CD8-positive, alpha-beta memory T cell (primary cell): ENCODE measurements at places on chromosomes 7 and 10. TPM values are rescaled to one million over a fixed set of nuclear protein-coding genes. Genes with fewer than 3 reads are reported as not detected.
A peak's percentile ranks its signal among the peaks of the same experiment; 100 is the strongest.

GRCh38 chr10:132163278-132163765 is 23.4 kb upstream of the DPYSL4 start:
- peak; percentile 27 for DNase-seq

DNA sequence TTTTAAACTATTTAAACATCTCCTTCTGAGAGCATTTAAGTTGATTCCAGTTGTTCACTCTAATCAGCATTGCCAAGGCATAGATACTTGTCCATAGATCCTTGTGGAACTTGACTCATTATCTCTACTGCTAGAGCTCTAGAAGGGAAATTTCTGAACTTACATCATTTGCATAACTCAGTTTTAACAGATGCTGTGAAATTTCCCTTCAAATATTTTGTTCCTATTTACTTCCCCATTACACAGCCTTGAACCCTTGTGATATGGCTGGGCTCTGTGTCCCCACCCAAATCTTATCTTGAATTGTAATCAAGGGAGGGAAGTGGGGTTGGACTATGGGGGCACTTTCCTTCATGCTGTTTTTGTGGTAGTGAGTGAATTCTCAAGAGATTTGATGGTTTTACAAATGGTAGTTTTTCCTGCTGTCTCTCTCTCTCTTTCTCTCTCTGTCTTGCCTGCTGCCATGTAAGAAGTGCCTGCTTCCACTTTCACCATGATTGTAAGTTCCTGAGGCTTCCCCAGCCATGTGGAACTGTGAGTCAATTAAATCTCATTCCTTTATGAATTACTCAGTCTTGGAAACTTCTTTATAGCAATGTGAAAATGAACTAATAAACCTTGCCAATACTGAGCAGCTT is 25.4 kb downstream of the INSIG1 start:
- no peak for DNase-seq

DNA sequence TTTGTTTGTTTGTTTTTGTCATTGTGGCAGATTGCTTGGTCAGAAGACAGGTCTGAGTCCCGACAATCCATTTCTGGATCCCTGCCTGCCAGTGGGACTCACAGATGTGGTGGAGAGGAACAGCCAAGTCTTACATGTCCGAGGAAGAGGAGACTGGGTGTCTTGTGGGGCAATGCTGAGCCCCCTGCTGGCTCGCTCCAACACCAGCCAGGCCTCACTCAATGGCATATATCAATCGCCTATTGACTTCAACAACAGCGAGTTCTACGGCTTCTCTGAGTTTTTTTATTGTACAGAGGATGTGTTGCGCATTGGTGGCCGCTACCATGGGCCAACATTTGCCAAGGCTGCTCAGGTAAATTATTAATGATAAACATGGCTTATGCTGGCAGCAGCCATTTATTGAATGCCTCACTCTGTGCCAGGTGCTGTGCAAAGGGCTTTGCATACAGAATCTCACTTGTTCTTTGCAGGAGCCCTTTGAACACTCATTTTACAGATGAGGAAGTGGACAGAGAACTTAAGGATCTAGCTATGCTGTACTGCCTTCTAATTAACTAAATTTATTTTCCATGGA is 33.3 kb downstream of the COX15 start:
- no peak for DNase-seq

DNA sequence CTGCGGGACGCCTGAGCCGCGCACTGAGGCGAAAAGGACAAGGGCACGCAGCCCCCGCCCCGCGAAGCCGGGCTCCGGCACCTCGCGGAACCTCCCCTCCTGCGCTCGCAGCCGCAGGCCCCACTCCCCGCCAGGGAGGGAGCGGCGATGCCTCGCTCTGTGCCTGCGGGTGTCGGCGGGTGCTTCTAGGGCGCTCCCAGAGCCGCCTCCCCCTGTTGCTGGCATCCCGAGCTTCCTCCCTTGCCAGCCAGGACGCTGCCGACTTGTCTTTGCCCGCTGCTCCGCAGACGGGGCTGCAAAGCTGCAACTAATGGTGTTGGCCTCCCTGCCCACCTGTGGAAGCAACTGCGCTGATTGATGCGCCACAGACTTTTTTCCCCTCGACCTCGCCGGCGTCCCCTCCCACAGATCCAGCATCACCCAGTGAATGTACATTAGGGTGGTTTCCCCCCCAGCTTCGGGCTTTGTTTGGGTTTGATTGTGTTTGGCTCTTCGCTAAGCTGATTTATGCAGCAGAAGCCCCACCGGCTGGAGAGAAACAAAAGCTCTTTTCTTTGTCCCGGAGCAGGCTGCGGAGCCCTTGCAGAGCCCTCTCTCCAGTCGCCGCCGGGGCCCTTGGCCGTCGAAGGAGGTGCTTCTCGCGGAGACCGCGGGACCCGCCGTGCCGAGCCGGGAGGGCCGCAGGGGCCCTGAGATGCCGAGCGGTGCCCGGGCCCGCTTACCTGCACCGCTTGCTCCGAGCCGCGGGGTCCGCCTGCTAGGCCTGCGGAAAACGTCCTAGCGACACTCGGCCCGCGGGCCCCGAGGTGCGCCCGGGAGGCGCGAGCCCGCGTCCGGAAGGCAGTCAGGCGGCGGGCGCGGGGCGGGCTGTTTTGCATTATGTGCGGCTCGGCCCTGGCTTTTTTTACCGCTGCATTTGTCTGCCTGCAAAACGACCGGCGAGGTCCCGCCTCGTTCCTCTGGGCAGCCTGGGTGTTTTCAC is 519 bp downstream of the ITGB8 start:
- peak; percentile 11 for DNase-seq

DNA sequence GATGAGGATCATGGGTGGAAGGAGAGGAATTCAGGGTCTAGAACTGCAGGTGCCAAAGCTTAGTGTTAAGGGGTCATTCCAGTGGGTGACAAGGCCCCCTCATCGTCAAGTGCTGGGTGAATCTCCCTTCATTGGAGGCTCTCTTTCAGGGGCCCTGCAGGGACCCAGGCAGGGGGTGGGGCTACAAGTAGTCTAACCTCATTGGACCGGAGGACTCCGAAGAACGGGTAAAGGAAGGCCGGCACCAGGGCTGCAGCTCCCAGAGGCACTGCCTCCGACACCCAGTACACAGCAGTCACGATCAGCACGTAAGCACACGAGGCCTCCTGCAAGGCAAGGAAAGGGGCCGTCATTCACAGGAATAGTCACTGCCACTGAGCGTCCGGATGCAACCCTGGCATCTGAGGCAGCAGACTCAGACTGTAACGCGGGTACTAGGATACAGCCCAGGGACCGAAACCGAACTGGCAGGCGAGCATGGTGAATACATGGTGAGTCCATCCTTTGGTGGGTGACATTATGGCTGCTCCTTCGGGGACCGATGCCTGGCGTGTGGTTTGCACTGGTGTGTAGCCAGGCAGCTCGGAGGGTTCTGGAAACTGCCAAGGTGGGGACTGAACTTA is 6.7 kb downstream of the SLC13A4 start:
- DNase-seq, result no peak

GRCh38 chr7:135445690-135446089 is 64.2 kb downstream of the CNOT4 start:
- DNase-seq, result no peak

Gene NPTX2
- total RNA-seq, result not detected

Gene BEND7
- total RNA-seq, result not detected

DNA sequence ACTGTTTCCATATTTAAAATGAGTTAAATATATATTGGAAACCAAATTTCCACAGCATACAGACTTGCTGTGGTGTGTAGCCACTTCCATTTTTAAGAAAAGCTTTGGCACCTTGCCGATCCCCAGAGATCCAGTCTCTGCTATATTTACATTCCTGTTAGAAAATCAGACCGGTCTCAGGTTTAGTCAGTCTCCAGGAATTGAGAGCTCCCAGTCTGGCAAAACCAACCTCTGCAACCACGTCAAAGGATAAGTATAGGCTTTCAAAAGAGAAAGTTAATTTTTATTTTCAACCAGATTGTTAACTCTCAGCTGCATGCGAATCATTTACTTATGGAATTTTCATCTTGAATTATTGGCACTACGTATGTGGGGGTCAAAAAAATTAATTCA is 28.2 kb downstream of the PUS7 start:
- no peak for DNase-seq

GRCh38 chr7:158267742-158268435 is 319.7 kb downstream of the PTPRN2 start:
- no peak for DNase-seq
